ENCODE measurements at places on chromosomes 4 and X.

- DNase-seq = no peak
These were observed 83.4 kb downstream of the UCHL1 start for GRCh38 chr4:41339812-41340809.

DNA sequence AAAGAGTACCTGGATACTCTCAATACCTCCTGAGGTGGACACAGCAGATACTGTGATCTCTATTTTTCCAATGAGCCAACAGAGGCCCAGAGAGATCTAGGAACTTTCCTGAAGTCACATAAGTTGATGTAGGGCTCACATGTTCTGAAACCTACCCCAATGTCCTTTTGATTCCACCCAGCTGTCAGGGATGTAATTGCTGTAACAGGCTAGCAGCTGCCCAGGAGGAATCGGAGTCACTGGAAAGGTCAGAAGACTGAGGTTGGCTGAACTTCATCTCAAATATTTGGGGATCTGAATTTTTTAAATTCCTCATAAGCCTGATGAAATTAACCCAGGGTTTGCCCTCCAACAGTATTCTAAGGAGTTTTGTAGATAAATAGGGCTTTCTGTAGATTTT is 52.5 kb upstream of the PROM1 start:
- no peak for DNase-seq

GRCh38 chr4:80204433-80205011 is 7.2 kb downstream of the PRDM8 start:
- no peak for DNase-seq

- no peak for DNase-seq
These were observed 104.6 kb upstream of the SRD5A3 start for GRCh38 chr4:55241461-55241860.

- DNase-seq = no peak
These were observed 278.6 kb upstream of the GNPDA2 start for GRCh38 chr4:45004847-45005565.

DNA sequence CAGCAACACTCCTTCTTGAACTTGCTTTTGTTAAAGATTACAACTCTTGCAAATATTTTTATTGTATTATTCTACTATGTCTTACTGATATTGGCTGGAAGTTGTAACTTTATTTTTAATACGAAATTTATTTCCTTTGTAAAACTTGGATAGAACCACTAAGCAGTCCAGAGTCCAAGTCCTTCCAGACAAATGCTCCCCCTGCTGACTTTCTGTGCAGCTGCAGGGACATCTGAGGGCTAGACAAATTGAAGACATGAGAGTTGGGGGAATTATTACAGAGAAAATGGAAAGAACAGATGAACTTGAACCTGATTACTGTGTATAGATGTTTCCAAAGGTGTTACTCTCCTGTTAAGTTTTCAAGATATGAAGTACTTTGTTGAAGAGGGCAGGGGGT is 238.8 kb downstream of the GRIA3 start:
- no peak for DNase-seq

- no peak for DNase-seq
These were observed 76.3 kb upstream of the IL15 start for GRCh38 chr4:141560056-141560455.

DNA sequence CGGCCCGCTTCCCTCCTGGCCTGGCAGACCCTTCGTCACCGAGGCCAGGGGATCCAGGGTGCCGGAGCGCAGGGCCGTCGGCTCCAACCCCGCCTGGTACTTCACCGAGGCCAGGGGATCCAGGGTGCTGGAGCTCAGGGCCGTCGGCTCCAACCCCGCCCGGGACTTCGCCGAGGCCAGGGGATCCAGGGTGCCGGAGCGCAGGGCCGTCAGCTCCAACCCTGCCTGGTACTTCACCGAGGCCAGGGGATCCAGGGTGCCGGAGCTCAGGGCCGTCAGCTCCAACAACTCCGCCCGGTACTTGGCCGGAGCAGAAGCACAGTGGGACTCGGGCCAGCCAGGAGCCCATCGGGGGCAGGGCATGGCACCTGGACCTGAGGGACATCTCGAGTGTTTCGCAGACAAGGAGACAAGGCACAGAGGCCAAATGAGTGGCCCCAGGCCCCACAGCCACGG is 85.1 kb downstream of the FAM53A start:
- DNase-seq = no peak

DNA sequence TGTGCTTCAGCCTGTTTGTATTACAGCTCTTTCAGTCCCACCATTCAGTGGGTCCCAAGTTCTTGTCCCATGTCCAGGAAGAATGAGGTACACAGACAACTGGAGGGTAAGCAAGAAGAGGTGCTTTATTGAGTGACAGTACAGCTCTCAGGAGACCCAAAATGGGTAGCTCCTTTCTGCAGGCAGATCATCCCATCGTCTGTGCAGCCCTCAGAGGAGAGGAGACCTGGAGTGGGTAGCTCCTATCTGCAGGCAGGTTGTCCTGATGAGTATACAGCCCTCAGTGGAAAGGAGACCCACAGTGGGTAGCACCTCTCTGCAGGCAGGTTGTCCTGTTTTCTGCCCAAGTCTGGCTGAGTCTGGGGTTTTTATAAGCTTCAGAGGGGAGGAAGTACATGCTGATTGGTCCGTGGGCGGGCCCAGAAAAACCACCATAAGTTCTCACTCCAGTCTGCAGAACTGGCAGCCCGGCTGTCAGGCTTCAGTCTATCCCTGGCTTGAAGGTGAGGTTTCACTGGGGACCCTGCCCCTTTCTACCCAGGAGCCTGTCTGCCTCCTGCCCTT is 18.0 kb downstream of the GRK4 start:
- no peak for DNase-seq

DNA sequence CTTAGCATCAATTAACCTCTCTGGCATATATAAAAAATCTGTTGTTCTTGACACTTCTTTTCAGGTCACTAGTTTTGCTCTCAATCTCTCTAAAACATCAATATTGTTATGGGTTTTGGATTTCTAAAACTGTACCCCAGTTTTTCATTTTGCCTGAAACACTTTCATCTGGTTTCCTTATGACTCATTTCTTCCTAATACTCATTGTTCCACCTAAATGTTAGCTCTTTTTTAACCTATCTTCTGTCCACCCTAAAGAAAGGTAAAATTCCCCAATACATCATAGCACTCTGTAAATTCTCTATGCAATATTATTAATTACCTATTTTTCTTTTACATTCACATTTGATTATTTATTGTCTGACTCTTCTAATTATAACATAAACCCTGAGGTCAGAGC is 575.5 kb upstream of the NDST4 start:
- DNase-seq = no peak

DNA sequence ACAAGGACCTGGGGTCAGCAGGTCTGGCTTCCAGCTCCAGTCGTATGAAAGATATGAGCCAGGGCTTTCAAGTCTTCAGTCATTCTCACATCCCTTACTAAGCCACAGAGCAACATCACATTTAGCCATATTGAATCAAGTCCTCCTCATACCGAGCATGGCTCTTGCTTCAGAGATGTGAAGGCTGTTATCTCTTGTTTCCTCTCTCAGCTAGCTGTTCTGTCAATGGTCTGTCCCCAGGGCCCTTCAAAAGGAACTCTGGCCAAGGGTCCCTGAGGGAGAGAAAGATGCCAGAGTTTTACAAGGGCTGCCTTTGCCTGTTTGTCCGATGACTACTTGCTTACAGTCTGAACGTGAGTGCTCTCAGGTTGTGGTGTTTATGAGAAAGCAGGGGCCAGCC is 30.5 kb downstream of the DOCK11 start:
- no peak for DNase-seq

GRCh38 chr4:159698336-159698735 is 595.5 kb downstream of the RAPGEF2 start:
- DNase-seq = no peak

- DNase-seq = no peak
These were observed 9.6 kb upstream of the EXOSC9 start for GRCh38 chr4:121791481-121791880.

DNA sequence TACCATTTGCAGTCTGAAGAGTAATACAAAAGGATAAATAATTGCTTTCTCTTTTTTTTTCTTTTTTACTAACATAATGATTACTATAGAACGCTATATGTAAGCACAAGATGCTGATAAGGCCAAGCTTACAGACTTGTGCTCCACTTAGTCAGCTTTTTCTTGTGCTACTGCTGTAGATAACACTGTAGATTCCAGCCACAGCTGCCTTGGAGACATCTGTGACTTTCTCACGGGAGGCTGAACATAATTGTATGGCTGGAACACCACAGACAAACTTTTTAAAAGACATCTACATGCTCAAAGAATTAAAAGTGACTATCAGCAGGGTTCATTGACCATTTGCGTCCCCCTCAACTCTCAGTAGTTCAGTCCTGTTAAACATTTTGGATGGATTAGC is 381.7 kb upstream of the AMOT start:
- no peak for DNase-seq

- no peak for DNase-seq
These were observed 5.7 kb upstream of the PLCXD1 start for GRCh38 chrX:275476-275966.

GRCh38 chr4:38917481-38918025 is 49.9 kb downstream of the FAM114A1 start:
- no peak for DNase-seq

GRCh38 chr4:151603377-151603776 is 157.4 kb downstream of the GATB start:
- no peak for DNase-seq

DNA sequence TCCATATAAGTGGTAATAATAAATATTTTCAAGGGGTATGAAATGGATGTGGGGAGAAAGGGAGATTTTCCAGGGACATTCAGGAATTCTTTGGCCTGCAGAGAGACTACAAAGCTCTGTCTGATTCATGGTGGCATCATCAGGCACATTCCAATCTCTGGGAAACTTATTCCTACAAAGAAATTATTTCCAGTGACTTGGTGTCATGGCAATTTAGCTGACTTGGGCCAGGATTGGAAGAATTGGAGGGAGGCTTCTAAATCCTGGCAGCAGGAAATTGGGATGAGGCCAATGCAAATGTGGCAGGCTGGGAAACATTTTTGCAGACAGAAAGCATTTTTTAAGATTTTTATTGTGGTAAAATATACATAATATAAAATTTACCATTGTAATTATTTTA is 204.6 kb downstream of the RTL9 start:
- DNase-seq = no peak

- no peak for DNase-seq
These were observed 1.9 kb downstream of the UBL4A start for GRCh38 chrX:154484255-154485149.

DNA sequence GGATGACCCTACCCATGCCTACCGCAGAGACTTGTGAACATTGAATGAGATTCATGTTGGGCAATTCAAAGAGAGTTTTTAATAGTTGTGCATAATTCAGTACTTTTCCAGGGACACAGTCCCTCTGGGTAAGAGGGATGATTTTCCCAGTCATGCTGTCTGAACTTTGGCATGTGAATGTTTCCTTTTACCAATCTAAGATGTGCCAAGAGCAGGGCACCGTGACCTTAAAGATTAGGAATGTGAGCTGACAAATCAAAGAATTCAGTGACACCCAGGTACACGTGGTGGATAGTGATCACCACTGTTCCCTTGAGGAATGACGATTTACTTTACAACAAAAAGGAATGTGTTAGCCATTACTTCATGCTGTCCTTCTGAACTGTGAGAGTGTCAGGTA is 515.6 kb downstream of the PPARGC1A start:
- DNase-seq = no peak

GRCh38 chr4:53592686-53593501 is 1.6 kb upstream of the LNX1 start:
- peak; percentile 68 for DNase-seq

GRCh38 chr4:16085822-16086221 is 2.0 kb upstream of the PROM1 start:
- DNase-seq = no peak

GRCh38 chr4:102170910-102171309 is 174.4 kb downstream of the SLC39A8 start:
- DNase-seq = no peak

DNA sequence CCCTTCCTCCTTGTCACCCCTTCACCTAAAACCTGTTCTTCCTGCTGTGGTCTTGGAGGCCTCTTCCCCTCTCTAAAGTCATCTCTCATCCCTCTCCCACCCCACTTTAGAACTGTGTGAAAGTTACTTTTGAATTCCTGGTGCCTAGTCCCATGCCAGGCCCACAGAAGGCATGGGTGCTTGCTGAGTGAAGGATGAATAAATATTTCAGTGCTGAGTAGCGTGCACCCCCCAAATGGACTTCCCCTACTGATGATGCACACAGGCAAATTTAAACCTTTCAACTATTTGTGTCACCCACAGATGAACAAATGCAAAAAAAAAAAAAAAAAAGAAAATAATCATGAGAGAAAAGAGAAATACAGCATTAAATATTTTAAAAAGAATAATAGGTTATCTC is 19.8 kb downstream of the PSMD10 start:
- no peak for DNase-seq

- DNase-seq = no peak
These were observed 1070.6 kb upstream of the GRID2 start for GRCh38 chr4:91233164-91233563.

DNA sequence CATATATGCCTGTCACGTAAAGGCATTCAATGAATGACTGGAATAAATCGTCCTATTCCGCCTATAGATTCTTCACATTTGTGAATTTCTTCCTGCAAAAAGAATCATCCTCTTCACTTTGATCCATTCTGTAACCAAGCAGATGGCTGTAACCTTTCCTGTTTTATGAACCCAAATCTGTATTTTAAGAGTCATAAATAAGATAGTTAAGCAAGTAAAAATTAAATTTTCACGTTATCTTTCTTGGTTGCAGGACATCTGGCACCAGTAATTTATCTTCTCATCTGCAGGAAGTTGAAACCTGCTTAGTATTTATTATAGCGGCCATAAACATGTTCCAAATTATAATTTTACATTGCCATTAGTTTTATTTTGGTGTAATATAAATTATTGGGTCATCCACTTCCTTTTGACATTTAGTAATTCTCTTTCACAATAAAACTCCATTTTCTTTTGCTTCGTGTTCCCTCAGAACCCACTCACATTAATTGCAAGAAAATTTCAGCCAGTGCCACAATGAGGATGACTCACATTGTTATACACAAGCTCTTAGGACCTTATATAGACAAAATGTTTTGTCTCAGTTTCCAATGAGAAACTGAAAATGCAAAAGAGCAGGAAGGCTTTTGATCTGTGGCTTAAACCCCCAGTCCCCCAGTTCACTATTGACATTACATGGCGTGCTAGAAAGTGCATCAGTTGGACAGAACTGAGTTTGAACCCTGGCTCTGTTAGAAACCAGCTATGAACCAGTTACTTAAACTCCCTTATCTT is 51.1 kb downstream of the TMEM156 start:
- DNase-seq = no peak

GRCh38 chr4:11487868-11488544 is 59.3 kb upstream of the HS3ST1 start:
- no peak for DNase-seq

GRCh38 chr4:83305187-83305586 is 20.6 kb upstream of the COQ2 start:
- no peak for DNase-seq

DNA sequence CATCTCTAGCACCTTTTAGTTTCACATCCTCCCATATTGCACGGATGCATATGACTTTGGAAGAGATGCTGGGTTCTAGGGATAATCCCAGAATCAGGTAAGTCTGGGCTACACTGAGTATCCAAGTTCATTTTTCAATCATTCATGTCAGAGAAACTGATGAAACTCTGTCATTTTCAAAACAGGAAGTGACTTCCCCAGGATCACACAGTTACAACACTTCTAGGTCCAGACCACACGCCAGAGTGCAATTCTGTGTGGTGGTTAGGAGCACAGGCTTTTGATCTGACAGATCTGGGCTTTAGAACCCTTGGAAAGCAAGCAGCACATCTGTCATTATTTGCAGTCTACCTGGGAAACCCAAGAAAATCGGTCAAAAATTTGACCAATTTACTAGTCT is 52.1 kb upstream of the CDKN2AIP start:
- no peak for DNase-seq
